ENCODE measurements at places on chromosomes 5 and 9. TPM values are rescaled to one million over a fixed set of nuclear protein-coding genes. Genes with fewer than 3 reads are reported as not detected.

DNA sequence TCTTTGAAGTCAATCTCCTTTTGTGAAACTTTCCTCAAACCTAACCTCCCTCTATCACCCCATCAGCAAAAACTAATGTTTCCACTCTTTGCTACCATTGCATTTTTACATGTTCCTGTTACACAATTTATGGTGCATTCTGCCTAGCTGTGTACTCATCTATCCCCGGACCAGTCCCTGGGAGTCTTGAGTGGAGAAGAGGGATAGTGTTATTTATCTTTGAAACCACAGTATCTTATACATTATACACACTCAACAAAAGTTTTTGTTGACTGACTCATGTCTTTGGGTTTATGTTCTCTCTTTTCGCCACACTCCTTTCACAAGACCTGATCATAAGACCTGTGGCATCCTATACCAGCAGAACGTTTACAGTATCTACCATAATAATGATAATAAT lies 26.4 kb downstream of the TNFAIP8 start:
- H3K4me3 ChIP-seq, result no peak overlapping the region
- H3K27me3 ChIP-seq, result no peaks in the 10 kb centered on the region
- no peak for DNase-seq
- H3K27ac ChIP-seq, result no peak overlapping the region
- peaks cover 3% of the 10 kb centered on the region for H3K4me1 ChIP-seq
- H3K36me3 ChIP-seq, result no peaks in the 10 kb centered on the region

DNA sequence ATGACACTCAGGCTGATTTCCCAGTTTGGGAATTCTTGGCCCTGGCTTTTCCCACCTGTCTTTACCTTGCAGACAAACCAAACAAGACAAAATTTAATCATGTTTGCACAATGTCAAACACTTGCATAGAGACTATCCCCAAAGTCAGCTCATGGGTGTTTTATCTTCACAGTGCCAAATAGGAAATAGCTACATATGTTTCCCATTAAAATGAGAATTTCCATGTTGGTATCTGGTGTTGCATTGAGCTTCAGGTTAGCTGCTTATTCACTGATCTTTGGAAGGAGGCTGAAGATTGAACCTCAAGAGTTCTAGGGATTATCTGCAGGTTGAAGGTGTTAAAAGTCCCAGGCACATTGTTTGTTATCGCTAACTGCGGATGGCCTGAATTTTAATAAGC lies 19.5 kb downstream of the MAP1B start:
- H3K4me3 ChIP-seq, result no peak overlapping the region
- no peaks in the 10 kb centered on the region for H3K36me3 ChIP-seq
- H3K4me1 ChIP-seq, result no peaks in the 10 kb centered on the region
- peaks cover 4% of the 10 kb centered on the region for H3K27me3 ChIP-seq
- no peak for DNase-seq
- no peak overlapping the region for H3K27ac ChIP-seq

DNA sequence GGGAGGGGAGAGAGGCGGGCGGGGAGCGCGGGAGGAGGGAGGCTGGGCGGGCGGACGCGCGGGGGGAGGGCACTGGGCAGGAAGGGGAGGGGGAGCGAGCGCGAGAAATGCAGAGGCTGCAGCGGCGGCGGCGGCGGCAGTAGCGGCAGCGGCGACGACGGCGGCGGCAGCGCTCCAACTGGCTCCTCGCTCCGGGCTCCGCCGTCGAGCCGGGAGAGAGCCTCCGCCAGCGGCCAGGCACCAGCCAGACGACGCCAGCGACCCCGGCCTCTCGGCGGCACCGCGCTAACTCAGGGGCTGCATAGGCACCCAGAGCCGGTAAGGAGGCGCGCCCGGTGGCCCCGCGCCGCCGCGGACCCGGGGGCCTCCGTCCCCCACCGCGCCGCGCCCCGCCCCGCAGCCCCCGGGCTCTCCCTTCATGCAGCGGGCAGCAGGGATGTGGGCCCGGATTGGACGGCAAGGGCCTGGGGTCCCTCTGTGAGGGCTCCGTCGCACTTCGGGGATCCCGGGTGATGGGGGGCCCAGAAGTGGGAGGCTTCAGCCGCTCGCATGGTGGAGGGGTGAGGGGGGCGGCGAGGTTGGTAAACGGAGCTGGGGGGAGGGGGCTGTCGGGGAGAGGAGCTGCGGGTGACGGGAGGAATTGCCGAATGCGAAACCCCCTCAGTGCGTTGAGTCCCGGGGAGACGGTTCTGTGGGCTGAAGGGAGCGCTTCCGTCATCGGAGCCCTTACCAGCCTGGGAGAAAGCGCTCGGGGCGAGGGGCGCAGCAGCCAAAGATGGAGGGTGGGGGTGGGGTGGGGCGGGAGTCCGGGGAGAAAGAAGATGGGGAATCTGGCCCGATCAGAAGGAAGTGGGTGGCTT lies at the start of gene BASP1:
TSS of gene BASP1 (plus strand) at position 139 of the 860 bp plus-strand sequence. CDS start 57,586 bp downstream, outside the sequence.
- no peaks in the 10 kb centered on the region for H3K36me3 ChIP-seq
- no peaks in the 10 kb centered on the region for H3K4me1 ChIP-seq
- H3K27ac ChIP-seq, result peak within 1 kb of the TSS; percentile 15
- DNase-seq, result peak; percentile 56

GRCh38 chr5:138179277-138179857 lies 455 bp downstream of the KIF20A start:
- DNase-seq, result no peak
- peak overlapping the region; percentile 75 for H3K4me3 ChIP-seq
- peaks cover 20% of the 10 kb centered on the region for H3K4me1 ChIP-seq
- peak overlapping the region; percentile 97 for H3K27ac ChIP-seq
- no peaks in the 10 kb centered on the region for H3K27me3 ChIP-seq

- H3K4me1 ChIP-seq, result no peaks in the 10 kb centered on the region
- no peak for DNase-seq
- H3K36me3 ChIP-seq, result peaks cover 13% of the 10 kb centered on the region
- no peaks in the 10 kb centered on the region for H3K27me3 ChIP-seq
These were observed 64.3 kb upstream of the PSD2 start for GRCh38 chr5:139731281-139731680.

- peak overlapping the region; percentile 95 for H3K27ac ChIP-seq
- no peaks in the 10 kb centered on the region for H3K27me3 ChIP-seq
- H3K4me1 ChIP-seq, result peaks cover 3% of the 10 kb centered on the region
- DNase-seq, result peak; percentile 21
These were observed 1.5 kb downstream of the CDC42SE2 start for GRCh38 chr5:131265311-131265803.

DNA sequence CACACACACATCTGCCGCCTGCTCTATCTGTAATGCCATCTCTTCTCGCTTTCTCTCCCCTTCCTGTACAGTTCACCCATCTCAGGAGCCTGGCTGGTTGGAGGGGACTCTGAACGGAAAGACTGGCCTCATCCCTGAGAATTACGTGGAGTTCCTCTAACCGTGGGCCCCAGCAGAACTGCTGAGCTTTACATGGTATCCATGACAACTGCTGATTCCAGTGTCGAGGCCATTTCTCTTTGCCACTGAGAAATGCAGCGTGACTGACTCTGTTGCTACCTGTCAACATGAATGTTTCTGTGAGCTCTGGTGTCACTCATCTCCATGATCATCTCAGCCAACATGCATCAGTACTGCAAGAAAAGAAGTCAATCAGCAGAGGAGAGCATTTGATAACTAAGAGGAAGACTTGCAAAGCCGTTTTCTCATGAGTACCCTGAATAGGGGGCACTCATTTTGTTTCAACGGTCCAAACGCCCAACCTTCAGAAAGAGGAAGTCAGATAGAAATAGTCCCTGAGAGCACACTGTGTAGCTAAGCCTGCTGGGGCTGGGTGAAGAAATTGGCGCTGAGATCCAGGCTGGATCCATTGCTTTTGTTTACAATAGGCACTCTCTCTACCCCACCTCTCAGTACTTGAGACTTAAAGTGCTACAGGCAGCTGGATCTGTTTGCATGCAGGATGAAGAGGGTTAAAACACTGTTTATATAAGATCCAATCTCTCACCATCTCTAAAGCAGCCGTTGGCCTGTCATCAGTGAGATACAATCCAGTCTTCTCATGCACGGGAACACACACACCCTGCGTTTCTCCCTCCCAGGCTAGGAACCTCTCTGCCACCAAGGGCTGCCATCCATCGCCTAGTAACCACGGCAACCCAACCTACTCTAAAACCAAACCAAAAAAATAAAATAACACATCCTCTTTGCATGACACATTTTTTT lies 180.9 kb downstream of the NR3C1 start:
- no peaks in the 10 kb centered on the region for H3K27me3 ChIP-seq
- peak overlapping the region; percentile 97 for H3K27ac ChIP-seq
- peaks cover 3% of the 10 kb centered on the region for H3K36me3 ChIP-seq
- peak; percentile 72 for DNase-seq

DNA sequence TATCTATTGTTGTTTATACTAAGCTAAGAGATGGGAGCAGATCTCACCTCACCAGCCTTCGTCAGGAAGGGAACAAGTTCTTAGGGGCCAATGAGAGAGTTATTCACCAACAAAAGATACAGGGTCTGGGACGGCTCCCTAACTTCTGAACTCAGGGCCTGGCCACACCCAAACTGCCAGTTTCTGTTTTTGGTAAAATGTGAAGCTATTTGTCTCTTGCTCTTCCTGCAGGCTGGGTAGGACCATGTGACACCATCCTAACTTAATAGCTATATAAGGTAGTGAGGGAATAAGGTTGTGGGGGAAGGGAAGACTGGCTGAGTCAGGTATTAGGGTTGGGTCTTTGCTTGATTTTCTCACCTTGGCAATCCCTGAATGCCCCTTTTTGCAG lies 480.5 kb downstream of the KDM4C start:
- no peaks in the 10 kb centered on the region for H3K4me1 ChIP-seq
- peak overlapping the region; percentile 30 for H3K27ac ChIP-seq
- DNase-seq, result no peak
- no peaks in the 10 kb centered on the region for H3K36me3 ChIP-seq
- no peak overlapping the region for H3K4me3 ChIP-seq
- H3K27me3 ChIP-seq, result no peaks in the 10 kb centered on the region

DNA sequence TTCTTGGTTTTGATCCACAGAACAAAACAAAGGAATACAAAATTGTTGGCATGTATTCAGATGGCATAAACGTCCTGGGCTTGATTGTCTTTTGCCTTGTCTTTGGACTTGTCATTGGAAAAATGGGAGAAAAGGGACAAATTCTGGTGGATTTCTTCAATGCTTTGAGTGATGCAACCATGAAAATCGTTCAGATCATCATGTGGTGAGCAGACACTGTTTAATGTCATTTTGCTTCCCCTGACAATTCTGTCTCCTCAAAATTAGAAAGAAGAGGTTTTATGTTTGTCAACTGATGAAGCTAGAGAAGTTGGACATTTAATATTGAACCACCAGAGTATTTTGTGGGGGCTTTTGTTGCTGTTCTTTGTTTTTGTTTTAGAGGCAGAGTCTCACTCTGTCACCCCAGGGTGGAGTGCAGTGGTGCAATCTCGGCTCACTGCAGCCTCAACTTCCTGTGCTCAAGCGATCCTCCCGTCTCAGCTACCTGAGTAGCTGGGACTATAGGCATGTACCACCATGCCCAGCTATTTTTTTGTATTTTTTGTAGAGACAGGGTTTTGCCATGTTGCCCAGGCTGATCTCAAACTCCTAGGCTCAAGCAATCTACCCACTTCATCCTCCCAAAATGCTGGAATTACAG lies 82.0 kb downstream of the SLC1A1 start:
- H3K4me1 ChIP-seq, result peaks cover 9% of the 10 kb centered on the region
- no peaks in the 10 kb centered on the region for H3K36me3 ChIP-seq
- no peak overlapping the region for H3K4me3 ChIP-seq
- H3K27ac ChIP-seq, result no peak overlapping the region
- DNase-seq, result no peak

- DNase-seq, result no peak
- no peaks in the 10 kb centered on the region for H3K4me1 ChIP-seq
- no peak overlapping the region for H3K4me3 ChIP-seq
- no peak overlapping the region for H3K27ac ChIP-seq
- no peaks in the 10 kb centered on the region for H3K27me3 ChIP-seq
These were observed 43.6 kb downstream of the BASP1 start for GRCh38 chr5:17261075-17261474.

GRCh38 chr9:110404473-110404872 lies 66.8 kb upstream of the TXNDC8 start:
- H3K36me3 ChIP-seq, result no peaks in the 10 kb centered on the region
- H3K4me1 ChIP-seq, result no peaks in the 10 kb centered on the region
- no peaks in the 10 kb centered on the region for H3K27me3 ChIP-seq
- no peak overlapping the region for H3K4me3 ChIP-seq
- no peak for DNase-seq

RFESD gene
- 6.6 TPM for polyA plus RNA-seq

LVRN gene
- polyA plus RNA-seq, result 0.32 TPM

DOLPP1 gene
- polyA plus RNA-seq, result 9.6 TPM
